Bone marrow (tissue), 2 donors: ENCODE measurements at places on chromosomes 6 and 20.

DNA sequence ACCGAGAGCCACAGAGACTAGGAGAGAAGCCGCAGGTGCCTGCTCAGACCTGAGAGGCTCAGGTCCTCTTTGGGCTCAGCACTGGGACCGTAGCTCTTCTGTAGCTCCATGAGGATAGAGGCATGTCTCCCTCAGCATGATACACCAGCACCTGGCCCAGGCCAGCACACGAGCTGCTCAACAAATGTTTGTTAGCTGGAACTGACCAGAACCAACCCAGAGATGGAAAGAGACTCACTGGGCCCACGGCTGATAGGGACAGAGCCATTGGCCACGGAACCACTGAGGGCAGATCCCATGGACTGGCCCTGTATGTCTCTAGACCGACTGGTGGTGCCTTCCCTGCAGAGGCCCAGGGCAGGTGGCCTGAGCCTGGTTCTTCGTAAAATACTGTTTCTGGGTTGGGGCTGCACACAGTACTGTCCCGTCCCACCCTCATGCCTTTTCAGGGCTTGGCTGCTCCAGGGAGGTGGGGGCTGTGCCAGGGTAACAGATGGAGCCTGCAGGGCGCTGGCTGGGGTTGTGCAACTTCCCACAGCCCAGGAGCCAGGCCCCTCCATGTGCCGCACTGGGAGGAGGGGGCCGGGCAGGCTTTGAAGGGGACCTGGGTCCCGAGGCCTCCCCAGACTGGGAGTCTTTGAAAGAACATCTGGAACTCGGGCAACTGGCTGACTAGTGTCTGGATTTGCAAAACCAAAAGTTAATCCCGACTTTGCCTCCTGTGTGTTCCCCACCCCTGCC is 5.2 kb downstream of the C20orf204 start:
- DNase-seq, result no peak

GRCh38 chr20:875115-875514 is 41.0 kb downstream of the ANGPT4 start:
- no peak for DNase-seq

DNA sequence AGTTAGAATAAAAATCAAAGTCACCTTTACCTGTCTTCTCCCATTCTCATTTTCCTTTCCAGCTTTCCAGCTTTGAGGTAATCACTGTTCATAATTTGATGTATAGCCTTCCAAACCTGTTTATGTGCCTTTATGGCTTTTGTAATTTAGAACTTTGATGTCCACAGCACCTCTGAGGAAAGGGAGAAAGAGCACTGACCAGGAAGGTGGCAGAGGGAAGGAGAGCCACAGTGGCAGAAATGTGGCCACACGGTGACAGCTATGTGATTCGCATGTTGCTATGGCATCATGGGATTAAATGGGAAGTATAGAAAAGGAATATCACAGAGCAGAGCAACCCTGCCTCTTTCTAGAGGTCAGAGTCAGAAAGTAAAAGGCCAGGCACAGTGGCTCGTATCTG is 51.7 kb upstream of the PLCG1 start:
- DNase-seq, result no peak

DNA sequence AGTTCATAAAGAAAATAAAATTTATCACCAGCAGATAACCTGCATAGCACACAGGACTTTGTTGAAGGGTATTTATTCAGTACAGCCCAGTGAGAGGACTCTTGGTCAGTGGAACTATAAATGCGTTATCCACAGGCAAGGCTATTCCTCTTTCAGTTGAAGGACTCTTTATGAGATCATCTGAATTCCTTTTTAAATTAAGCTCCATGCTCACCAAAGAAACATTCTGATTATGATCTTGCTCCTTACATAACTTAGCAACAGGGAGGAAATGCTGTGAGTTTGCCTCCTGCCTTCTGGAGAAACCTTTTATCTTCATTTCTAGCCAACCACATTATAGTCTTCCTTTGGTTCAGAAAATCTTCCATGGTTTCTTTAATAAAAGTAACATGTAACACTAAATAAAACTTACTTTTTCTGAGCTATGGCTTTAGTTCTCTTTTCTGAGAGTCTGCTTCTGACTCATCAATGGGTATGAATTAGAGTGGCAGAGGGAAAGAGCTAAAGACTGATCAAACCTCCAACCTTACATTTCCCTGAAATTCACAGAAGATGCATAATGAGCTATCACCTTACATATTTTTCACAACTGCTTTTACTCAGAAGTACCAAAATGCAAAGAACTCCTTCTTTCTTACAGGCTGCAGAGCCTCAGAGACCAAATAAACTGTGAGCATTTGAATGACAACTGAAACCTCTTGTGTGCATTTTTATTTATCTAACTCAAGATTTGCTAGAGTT is 267.2 kb downstream of the ADGRG6 start:
- no peak for DNase-seq

- no peak for DNase-seq
Observed at GRCh38 chr6:44915111-44915510, 413.0 kb upstream of the RUNX2 start.

GRCh38 chr20:39897058-39897457 is 792.0 kb downstream of the MAFB start:
- no peak for DNase-seq

- no peak for DNase-seq
Observed at GRCh38 chr6:117265410-117266256, at the start of gene VGLL2. VGLL2 (plus strand) TSS chr6:117265558; CDS start chr6:117265764, 206 bp downstream.

DNA sequence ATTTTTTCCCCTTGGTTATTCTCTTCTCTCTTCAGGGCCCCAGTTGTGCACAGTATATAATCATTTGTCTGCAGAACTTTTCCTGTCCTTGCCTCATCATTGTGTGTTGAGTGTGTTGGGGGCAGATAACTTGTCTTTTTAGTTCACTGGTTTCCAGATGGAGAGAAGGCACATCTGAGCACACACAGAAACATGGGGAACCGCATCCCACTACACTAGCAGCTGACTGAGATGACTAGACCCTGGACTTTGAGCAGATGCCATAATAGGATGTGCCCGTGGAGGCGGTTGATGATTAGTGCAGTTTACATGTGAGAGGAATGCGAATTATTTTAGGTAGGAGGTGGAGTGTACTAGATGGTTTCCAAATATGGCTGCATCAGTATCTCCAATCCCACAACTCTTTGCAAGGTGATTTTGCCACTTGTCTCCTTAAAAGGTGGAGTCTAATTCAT is 26.5 kb upstream of the SH3BGRL2 start:
- no peak for DNase-seq

GRCh38 chr20:48656661-48657211 is 171.1 kb downstream of the PREX1 start:
- DNase-seq, result no peak

DNA sequence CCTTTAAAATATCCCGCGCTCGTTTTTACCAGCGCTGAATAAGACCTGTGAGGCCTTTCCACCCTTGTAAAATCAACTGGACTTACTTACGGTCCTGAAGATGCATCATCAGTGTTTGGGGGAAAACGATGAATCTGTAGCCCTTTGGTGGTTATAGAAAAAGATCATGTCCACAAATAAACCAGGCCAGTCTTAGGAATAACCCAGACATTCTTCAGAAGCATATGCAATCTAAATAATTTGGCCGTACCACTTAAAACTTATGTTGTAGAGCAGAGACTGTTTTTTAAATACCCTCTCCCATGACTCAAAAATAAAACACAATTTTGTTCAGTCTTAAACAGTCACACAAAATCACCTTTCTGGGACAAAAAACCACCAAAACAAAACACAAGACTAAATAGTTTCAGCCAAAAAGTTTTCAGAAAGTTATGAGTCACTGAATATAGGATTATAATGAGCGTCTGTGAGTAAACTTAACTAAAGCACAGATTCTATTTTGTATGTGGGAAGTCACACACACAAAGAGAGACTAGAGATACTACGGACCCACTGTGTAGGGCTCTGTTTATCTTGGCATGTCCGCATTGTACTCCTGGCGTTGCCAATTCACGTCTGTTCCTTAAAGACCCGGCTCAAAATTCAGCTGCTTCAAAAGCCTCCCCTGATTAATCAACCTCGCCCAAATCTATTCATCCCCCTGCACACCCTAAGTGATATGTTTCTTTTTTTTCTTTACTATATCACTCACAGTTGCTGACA is 26.5 kb upstream of the SMOC2 start:
- no peak for DNase-seq

GRCh38 chr6:165987483-165988301 is 180.0 kb downstream of the TBXT start:
- DNase-seq, result no peak

- DNase-seq, result no peak
Observed at GRCh38 chr6:55578537-55579363, at the start of gene HMGCLL1. HMGCLL1 (minus strand) TSS chr6:55579192; CDS start chr6:55579055, 137 bp downstream.

GRCh38 chr20:44195605-44196004 is 8.6 kb upstream of the JPH2 start:
- no peak for DNase-seq

DNA sequence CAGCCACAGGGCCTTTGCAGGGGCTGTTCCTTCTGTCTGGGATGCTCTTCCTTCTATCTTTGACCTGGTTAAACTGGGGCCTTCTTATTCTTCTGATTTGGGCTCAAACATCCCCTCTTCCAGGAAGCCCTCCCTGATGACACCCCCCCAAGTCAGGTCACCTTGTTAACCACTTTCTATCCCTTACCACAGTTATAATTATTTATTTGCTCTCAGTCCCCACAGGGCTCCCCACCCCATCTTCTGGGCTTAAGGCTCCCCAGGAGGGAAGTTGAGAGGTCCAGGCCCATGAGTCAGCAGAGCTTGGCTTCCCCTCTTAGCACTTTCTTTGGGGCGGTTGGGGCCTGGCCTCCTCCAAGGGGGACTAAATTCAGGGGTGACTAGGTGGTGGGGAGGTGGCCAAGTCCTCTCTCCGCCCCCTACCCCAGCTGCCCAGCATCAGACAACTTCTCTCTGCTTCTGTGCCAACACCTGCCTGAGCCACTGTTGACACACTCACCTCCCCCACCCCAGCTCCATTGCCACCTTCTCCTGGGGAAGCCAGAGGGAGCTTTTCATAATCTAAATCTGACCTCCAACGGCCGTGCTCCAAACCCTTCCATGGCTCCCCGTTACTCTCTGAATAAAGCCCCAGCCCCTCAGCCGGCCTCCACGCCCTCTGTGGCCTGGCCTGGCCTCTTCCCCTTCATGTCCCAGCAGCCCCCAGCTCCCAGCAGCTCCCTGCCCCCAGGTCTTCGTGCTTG is 70.0 kb downstream of the CEBPB start:
- DNase-seq, result peak; percentile 59

DNA sequence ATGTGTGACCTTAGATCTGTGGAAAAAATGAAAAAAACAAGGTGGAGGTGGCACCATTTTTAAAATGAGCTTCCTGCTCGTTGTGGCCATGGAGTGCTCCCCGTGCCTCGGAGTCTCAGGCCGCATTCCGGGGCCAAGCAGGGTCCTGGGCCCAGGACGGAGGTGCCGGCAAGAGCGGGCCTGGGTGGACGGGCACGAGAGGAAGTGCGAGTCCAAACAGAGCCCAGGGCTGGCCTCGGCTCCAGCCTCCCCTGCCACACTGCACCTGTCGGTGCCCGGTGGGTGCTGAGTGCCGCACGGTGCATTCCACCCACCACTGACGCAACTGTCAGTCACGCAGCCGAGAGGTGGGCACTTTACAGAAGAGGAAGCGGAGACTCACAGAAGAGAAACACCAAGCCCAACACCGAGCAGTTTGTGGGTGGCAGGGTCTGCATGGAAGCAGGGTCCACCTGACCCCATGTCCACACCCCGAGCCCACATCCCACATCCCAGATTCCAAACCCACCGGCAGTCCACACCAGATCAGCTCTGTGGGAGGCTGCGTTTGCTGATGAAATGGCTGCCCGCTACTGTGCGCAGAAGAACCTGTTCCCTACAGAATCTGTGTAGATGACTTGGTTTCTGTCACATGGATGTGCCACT is 97.7 kb downstream of the PSMB1 start:
- no peak for DNase-seq

GRCh38 chr6:80566361-80566760 is 459.9 kb downstream of the BCKDHB start:
- no peak for DNase-seq

DNA sequence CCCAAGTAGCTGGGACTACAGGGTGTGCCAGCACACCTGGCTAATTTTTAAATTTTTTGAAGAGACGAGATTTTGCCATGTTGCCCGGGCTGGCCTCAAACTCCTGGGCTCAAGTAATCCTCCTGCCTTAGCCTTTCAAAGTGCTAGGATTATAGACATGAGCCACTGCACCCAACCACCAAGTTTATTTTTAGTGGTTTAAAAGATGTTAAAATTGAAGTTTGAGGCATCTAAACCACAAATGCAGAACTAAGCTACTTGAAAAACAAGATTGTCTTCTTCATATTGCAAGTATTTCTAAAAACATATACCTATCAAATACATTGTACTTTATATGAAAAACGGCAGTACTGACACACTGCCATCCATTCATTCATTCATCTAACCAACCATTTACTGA is 31.6 kb downstream of the WASF1 start:
- DNase-seq, result no peak

DNA sequence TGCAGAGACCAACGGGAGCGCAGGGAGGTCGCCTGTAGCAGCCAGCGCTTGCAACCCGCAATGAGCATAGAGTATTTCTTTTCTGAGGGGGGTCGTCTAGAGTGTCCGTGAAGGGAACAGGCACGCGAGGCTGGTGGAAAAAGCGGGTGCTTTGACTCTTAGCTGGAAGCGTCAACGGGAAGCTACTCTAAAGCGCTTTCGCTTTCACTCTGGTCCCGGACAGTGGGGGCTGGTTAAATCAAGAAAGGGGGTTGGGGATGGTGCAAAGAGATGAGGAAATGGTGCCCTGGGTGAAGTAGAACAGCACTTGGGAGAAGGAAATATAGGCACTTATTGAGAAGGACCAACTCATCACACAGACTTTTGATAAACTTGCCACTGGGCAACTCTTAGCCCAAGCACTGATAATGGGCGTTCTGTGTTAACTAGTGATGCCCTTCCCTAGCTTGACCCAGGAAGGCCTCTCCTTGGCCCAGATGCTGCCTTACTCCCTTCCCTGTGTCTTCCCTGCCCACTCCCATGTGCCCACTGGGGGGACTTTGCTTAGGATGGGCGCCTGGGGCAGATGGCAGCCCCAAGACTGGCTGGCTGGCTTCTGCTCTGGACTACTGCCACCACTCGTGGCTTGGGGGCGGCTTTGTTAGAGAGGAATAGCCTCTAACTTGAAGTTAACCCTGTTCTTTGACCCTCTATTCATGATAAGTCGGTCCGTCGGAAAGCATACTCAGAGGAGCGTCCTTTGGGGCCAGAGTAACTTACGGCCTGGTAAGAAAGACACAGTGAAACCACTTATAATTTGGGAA is 585 bp downstream of the PSMB9 start:
- peak; percentile 63 for DNase-seq

DNA sequence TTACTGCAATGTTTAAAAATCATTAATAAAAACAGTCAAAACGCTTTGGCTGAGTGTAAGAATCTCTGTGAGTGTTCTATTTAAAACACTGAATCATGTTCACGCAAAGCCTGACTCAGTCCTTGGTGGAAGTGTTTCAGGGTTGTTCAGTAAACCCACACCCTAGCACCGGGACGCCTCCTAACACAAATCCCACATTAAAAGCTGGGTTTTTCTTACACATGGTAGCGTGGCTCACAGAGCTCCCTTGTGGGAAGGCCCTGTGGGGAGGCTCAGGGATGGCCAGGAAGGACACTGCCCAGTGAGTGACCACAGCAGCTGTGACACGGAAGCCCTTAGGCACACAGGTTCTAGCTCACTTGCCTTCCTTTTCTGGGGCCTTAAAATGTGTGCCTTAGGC is 80.2 kb downstream of the GMPR start:
- no peak for DNase-seq

GRCh38 chr6:154502553-154502952 is 7.9 kb downstream of the CNKSR3 start:
- no peak for DNase-seq
